ENCODE measurements at places on chromosomes 2 and 18. TPM values are rescaled to one million over a fixed set of nuclear protein-coding genes. Genes with fewer than 3 reads are reported as not detected.

The CCL20 gene
- 0.50 TPM for polyA plus RNA-seq

The LRRC30 gene
- polyA plus RNA-seq = not detected

The ZFAND2B gene
- 32.0 TPM for polyA plus RNA-seq

The RESP18 gene
- not detected for polyA plus RNA-seq
